ENCODE measurements at places on chromosomes 5 and 9.
A peak's percentile ranks its signal among the peaks of the same experiment; 100 is the strongest.

GRCh38 chr9:98192503-98193335 is at the start of gene CORO2A:
TSS of gene CORO2A (minus strand) at chr9:98192637. CDS start at chr9:98157660, 34,977 bp downstream.
- peak; percentile 95 for DNase-seq

DNA sequence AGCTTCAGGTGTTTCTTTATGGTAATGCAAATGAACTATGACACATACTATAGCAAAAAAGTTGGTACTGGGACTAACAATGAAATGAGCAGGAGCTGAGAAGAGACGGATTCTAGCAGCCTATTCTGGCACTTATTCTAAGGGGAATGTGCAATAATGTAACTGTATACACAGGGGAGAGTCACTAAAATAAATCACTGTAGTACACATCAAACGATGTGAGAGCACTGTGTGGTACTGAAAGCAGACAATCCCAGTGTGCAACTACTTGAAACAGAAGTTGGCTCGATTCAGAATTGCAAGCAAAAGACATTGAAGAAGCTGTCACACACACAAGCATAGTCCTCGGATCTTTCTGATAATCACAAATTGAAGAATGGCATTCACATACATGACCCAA is 1713.0 kb upstream of the CDH9 start:
- no peak for DNase-seq

- DNase-seq = peak; percentile 73
These were observed 32.6 kb downstream of the SPATA31D1 start for GRCh38 chr9:82021198-82021597.

GRCh38 chr9:108074900-108075299 is 585.3 kb upstream of the KLF4 start:
- DNase-seq = no peak

GRCh38 chr5:169696621-169697510 is 59.8 kb downstream of the DOCK2 start:
- DNase-seq = peak; percentile 25

- no peak for DNase-seq
These were observed 171.2 kb downstream of the TSSK1B start for GRCh38 chr5:113263545-113263944.

GRCh38 chr5:13276156-13276555 is 668.3 kb downstream of the DNAH5 start:
- DNase-seq = no peak

DNA sequence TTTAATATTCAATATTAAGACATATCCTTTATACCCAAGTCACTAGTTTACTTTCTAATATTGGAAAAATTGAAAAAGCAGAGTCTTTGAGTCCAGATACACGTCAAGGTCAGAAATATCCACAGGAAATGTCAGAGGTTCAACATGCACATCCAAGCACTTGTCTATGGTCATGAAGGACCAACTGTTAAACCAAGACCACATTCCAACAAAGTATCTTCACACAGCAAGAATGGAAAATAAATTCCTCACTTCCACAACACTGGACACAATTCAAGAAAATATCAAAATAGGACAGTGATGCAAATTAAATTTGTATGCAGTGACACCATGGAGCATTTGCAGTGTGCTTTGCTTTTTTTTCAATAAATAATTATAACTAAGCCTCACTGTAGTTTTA is 142.5 kb downstream of the GABRB2 start:
- DNase-seq = no peak

GRCh38 chr5:136094913-136095641 is 37.6 kb upstream of the SMAD5 start:
- no peak for DNase-seq

DNA sequence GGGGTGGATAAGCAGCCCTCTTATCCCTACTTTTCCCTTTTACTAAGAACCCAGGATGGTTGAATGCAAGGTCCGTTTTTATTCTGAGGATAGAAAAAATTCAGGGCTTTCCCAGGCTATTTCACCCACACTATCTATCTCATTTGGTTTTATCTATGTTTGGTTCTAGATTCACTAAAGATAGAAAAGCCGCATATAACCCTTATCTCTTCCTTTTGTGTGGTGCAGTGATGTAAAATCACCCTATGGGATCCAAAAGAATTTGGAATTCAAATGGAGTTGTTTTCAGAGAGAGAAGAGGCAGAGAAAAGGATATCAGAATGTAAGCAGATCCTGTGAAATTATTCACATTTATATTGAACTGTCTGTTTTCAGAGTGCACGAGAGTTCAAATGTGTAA is 236.3 kb upstream of the RFX3 start:
- DNase-seq = no peak

Measured in AG20443 (cell line).